Activated T-helper 1 cell treated with anti-CD3 and anti-CD28 coated beads, Interleukin-12 subunit alpha, Interleukin-12 subunit beta, Interleukin-2, Interleukin-4 antibody, amounts not matched to agents 30 ng/mL and 10 ng/mL and 1 ng/mL, durations not matched to agents 14 hours and 24 hours and 36 hours (primary cell): ENCODE measurements at places on chromosomes 6 and 20. TPM values are rescaled to one million over a fixed set of nuclear protein-coding genes. Genes with fewer than 3 reads are reported as not detected.

Gene PAK5
- not detected in 2 replicates for total RNA-seq

Gene DNAH8
- 0.03 and 0.05 TPM in 2 replicates for total RNA-seq

Gene CLIC5
- total RNA-seq, result 1.3 and 1.5 TPM in 2 replicates

Gene HS3ST5
- not detected in 2 replicates for total RNA-seq

Gene C6orf163
- 1.2 and 1.6 TPM in 2 replicates for total RNA-seq

Gene MARCKS
- total RNA-seq, result 0.05 and 0.10 TPM in 2 replicates

Gene EIF6
- total RNA-seq, result 232 TPM in 2 replicates

Gene CD83
- total RNA-seq, result 101 and 107 TPM in 2 replicates

Gene KIAA0408
- total RNA-seq, result 14.7 and 16.9 TPM in 2 replicates

Gene HIVEP1
- 69.8 and 72.7 TPM in 2 replicates for total RNA-seq

Gene PGM3
- total RNA-seq, result 24.8 and 25.4 TPM in 2 replicates

Gene KCNK17
- not detected in 2 replicates for total RNA-seq

Gene KIF13A
- total RNA-seq, result not detected in 2 replicates

Gene KAT14
- 17.1 and 17.9 TPM in 2 replicates for total RNA-seq

Gene KHDC1L
- not detected in 2 replicates for total RNA-seq

Gene SYCP2
- 4.8 and 5.1 TPM in 2 replicates for total RNA-seq

Gene MYCT1
- total RNA-seq, result not detected in 2 replicates

Gene BFSP1
- total RNA-seq, result 0.76 and 0.80 TPM in 2 replicates

Gene RIPOR2
- total RNA-seq, result 30.8 and 31.1 TPM in 2 replicates

Gene CGAS
- 47.6 and 51.1 TPM in 2 replicates for total RNA-seq

Gene CGA
- not detected in 2 replicates for total RNA-seq

Gene EDN1
- 0.12 and 0.36 TPM in 2 replicates for total RNA-seq

Gene C20orf204
- 5.4 and 6.1 TPM in 2 replicates for total RNA-seq

Gene TGM3
- total RNA-seq, result not detected in 2 replicates

Gene FAM83B
- total RNA-seq, result not detected in 2 replicates

Gene CHD6
- total RNA-seq, result 34.3 and 36.8 TPM in 2 replicates

Gene RAET1L
- total RNA-seq, result not detected in 2 replicates

Gene LCA5
- 0.08 and 0.17 TPM in 2 replicates for total RNA-seq

Gene PNPLA1
- total RNA-seq, result not detected in 2 replicates
